ENCODE measurements at places on chromosomes 6 and 20.

GRCh38 chr6:83889621-83890020 is 30.1 kb downstream of the CYB5R4 start:
- DNase-seq, result no peak

DNA sequence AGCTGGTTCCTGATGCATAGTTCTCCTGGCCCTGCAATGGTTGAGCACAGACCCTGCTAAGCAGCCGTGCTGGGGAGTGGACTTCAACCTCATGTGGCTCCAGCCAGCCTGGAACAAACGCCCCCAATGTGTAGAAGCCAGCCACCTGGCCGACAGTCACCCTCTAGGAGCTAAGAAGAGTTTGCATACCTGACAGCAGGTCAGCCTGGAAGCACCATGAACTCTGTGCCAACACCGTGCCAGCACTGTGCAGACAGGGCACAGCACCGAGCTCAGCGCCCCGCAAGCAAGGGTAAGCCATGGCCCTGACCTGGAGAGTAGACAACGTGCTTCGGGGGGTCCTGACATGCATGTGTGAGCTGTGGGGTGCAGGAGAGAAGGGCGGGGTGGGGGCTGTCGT is 356.3 kb downstream of the ZFAND3 start:
- DNase-seq, result no peak

- DNase-seq, result no peak
Measured at GRCh38 chr6:37369321-37370201, 15.8 kb downstream of the RNF8 start.

GRCh38 chr6:106381223-106381622 is 20.7 kb downstream of the CRYBG1 start:
- DNase-seq, result no peak

- DNase-seq, result no peak
Measured at GRCh38 chr6:44869321-44869897, 458.7 kb upstream of the RUNX2 start.

DNA sequence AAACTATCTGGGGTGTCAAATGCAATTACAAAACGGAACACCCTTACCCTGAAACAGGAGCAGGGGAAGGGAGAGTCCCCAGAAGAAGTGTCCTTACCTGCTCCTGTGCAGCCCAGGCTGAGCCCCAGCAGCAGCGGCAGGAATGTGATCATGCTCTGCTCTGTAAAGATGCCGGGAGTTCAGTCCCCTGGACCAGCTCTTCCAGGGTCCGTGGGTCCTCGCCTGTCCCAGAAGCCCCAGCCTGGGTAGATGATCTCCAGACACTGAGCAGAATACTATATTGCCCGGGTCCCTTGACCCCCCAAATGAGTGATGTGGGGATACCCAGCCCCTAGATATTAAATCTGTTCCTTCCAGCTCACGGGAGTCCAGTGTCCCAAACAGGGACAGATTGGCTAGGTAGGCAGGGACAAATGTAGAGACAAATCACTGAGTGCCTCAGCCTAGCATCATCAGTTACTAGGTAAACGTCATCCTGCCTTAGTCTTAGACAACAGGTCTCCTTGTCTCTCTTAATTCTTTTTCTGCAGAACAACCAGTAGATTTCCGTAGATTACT is at the start of gene HLA-DMB:
Gene HLA-DMB (minus strand): TSS at position 373 of the 558 bp plus-strand sequence. CDS start 221 bp downstream, at position 152.
- no peak for DNase-seq

DNA sequence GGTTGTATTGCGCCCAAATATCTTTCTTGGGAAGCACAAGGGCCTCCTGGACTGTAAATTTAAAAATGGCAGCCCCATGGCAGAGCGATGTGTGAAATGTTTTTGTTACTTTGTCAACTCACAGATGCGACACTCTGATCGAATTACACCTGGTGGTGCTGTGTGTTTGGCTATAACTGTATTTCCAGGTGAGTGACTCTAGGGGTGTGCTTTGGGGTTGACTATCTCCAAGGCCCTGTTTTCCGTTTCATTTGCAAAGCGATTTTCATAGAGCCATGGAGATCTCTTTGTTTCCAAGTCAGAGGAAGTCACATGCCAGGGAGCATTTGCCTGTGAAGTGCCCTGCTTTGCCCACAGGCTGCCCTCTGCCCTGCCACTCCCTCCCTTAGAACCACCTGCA is 93.5 kb downstream of the CDC5L start:
- DNase-seq, result no peak

DNA sequence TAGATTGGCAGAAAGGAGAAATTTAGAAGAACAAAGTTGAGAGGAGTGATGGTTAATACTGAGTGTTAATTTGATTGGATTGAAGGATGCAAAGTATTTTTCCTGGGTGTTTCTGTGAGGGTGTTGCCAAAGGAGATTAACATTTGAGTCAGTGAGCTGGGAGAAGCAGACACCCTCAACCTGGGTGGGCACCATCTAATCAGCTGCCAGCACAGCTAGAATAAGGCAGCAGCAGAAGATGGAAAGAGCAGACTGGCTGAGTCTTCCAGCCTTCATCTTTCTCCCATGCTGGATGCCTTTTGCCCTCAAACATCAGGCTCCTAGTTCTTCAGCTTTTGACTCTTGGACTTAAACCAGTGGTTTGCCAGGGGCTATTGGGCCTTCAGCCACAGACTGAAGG is 437.7 kb upstream of the AGPAT4 start:
- no peak for DNase-seq

DNA sequence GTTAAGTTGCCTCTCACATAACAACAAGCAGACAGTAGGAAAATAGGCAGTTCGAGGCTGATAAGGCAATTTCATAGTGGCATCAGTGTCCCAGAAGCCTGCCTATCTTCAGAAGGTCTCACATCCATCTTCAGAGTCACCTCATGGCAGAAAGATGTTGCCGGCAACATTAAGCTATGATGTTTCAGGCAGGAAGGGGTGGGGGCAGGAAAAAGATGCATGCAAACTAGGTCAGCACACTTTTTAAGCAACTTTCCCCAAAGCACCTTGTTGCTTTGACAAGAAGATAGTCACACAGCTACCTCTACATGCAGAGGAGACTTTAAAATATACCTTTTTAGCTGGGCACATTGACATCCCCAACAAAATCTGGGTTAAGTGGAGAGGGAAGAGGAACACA is 43.2 kb upstream of the SMIM8 start:
- no peak for DNase-seq

DNA sequence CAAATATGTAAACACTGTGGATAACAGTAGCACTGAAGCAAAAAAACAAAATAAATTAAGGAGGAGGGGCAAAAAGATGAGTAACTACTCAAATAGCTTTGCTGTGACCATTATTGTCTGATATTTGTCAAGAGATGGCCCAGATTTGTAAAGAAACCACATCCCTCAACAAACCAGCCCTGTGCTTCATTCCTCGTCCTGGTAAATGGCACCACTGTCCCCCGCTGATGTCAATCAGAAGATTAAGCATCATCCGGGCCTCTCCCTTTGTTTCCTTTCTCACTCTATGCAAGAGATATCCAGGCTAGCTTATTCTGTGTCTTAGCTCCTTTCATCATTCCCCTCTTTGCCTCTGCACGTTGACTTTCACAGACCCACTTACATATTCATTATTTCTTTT is 259.0 kb downstream of the SYNE1 start:
- DNase-seq, result no peak

DNA sequence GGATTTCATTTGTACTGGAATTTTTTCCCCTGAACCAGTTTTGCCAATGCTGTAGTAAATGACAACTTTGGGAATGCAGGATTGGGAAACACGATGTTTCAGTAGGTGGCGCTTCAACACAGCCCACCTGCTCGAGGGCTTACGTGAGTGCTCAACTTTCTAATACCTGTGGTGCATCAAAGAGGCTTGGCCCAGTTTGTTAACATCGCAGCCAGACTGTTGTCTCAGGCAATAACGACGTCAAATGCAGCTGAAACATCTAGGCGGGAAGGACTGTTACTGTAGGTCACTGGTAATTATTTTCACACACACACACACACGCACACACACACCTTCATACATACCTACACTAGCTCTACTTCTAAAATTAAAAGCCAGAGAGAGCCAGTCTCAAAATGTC is 815.5 kb upstream of the SLC35B3 start:
- DNase-seq, result no peak

- DNase-seq, result no peak
Measured at GRCh38 chr6:111829998-111830397, 43.3 kb downstream of the FYN start.

- DNase-seq, result peak; percentile 17
Measured at GRCh38 chr6:151723152-151723551, 84.3 kb upstream of the ESR1 start.

DNA sequence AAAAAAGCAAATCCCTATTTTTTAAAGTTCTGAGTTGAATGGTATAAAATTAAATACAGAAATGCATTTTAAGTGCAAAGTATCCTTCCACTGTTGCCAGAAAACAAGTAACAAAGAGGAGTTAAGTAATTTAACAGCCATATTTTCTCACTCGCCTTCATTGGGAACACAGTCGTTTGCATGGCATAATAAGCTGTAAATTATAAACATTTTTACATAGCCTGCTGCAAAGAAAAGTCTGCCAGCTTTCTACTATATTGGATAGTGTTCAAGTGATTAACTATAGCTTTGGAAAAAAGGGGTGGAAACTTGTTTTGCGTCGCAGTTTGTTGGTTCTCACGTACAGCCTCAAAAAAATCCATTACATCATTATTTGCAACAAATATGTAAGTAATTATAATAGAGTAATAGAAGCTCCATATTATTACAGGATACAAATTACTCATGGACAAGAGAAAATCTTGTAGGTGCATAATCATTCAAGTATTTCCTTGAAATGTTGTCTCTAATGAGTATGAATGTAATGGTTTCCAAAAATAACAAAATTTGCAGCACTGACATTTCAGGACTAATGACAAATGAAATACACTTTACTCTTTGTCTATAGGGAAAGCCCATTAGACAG is 139.3 kb downstream of the PDSS2 start:
- no peak for DNase-seq

GRCh38 chr6:16056263-16056870 is 72.5 kb upstream of the MYLIP start:
- no peak for DNase-seq

- no peak for DNase-seq
Measured at GRCh38 chr20:49570828-49571552, 3.1 kb upstream of the PTGIS start.

Data from activated naive CD8-positive, alpha-beta T cell treated with anti-CD3 and anti-CD28 coated beads, Interleukin-2, amount 50 U/mL, for 16 hours (primary cell).